Ovary (tissue), 10 donors: ENCODE measurements at places on chromosomes 7 and 10.

DNA sequence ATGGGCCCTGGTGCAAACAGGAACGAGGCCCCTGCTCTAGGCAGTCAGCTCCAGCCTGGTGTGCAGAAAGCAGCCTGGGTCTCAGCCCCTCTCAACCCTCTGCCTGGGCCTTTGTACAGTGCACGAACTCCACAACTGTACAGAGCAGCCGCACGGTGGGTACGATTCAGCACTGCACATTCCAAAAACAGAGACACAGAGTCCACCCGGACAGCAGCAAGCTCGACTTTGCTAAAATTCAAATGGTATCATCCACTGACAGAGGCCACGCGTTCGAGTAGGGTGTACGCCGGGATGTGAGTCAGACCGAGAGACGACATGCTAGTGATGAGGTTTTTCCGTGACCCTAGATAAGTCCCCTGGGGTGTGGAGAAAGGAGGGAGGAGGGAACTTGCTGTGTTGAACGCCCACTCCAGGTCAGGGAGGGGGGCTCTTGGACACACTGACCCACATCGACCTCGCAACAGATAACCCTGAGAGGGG, 65.6 kb upstream of the PDGFA start:
- DNase-seq, result no peak

DNA sequence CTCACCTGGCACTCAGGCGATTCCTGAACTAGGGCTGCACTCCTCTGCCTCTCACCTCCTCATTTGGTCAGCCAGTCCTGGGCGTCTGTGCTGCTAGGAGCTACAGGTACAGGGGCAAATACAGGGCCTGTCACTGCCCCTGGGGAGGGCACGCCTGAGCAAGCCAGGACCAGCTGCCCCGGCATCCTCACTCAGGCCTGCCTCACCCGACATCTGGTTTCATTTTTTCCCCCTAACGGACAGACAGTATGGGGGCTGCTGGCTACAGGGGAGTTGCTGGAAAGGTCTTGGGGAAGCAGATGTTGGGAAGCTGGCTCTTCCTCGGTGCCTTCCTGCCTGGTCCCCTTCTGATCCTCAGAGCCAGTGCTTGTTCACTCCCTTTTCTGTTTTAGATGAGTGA, 77.3 kb upstream of the PPIF start:
- no peak for DNase-seq

GRCh38 chr10:129404091-129404490, 63.0 kb upstream of the MGMT start:
- no peak for DNase-seq

- no peak for DNase-seq
These were observed 64.6 kb downstream of the FAM185A start for GRCh38 chr7:102813191-102814024.

DNA sequence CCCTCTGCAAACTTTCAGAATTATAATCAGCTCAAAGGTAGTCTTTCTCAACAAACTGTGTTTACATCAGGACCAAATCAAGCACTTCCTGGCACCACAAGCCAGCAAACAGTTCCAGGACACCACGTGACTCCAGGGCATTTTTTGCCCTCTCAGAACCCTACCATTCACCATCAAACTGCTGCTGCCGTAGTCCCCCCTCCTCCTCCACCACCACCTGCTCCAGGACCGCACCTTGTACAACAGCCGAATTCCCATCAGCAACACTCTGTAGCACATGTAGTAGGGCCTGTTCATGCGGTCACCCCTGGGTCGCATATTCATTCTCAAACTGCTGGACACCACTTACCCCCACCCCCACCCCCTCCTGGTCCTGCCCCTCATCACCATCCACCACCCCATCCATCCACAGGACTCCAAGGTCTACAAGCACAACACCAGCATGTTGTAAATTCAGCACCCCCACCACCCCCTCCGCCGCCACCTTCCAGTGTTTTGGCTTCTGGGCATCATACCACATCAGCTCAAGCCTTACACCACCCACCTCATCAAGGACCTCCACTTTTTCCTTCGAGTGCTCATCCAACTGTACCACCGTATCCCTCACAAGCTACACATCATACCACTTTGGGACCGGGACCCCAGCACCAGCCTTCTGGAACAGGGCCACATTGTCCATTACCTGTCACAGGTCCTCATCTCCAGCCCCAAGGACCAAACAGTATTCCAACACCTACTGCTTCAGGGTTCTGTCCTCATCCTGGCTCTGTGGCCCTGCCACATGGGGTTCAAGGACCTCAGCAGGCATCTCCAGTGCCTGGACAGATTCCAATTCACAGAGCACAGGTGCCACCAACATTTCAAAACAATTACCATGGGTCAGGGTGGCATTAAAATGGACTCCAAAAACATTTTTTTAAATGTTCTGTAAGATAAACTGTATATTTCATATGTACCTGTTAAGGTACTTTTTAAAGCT, 98.7 kb downstream of the KMT2E start:
- no peak for DNase-seq

GRCh38 chr7:93817004-93817403, 73.5 kb downstream of the TFPI2 start:
- no peak for DNase-seq

DNA sequence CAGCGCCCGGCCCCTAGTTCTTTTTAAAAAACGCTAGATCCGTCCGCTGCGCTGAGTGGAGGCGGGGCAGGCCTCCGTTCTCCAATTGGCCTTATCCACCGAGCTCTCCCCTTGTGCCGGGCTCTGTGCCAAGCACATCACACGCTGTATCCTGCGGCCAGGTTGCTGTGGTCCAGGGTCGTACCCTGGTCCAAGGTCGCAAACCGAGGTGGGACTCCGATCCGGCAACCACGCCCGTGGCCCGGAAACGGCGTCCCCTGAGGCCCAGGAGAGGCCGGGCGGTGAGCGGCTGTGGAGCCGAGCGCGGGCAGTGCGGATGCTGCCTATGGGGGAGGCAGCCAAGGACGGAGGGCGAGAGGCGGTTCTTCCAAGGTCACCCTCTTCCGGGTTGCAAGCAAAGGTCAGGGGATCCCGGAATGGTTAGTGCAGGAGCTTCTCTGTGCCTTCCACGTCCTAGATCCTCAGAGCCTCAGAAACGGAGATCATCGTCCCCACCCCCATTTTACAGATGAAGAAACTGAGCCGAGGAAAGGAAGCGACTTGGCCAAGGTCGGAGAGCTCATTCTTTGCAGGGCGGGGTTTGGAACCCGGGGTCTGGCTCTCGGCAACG, 72.4 kb upstream of the LRRC4 start:
- DNase-seq, result peak; percentile 61

DNA sequence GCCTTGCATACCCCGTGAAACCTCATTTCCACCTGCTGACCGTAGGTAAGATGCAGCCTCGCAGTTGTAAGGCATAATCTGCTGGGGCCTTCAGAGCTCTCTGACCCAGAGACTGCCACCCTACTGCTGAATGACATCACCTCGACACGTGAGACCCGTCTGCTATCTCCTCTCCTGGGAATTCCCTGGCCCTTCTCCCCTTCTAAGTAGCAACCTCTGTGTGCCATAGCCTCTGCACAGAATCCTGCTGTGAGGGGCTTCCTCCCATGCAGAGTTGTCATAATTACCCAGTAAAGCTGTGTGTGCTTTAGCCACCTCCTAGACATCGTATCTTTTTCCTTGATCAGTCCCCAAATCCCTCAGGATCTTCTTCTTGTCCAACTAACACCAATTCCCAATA, 106.7 kb downstream of the CACNB2 start:
- no peak for DNase-seq

GRCh38 chr10:49448924-49449323, 53.0 kb upstream of the DRGX start:
- DNase-seq, result no peak

GRCh38 chr10:61124756-61125530, 181.0 kb upstream of the RHOBTB1 start:
- no peak for DNase-seq

- no peak for DNase-seq
These were observed 76.7 kb downstream of the CALD1 start for GRCh38 chr7:134856091-134856490.

DNA sequence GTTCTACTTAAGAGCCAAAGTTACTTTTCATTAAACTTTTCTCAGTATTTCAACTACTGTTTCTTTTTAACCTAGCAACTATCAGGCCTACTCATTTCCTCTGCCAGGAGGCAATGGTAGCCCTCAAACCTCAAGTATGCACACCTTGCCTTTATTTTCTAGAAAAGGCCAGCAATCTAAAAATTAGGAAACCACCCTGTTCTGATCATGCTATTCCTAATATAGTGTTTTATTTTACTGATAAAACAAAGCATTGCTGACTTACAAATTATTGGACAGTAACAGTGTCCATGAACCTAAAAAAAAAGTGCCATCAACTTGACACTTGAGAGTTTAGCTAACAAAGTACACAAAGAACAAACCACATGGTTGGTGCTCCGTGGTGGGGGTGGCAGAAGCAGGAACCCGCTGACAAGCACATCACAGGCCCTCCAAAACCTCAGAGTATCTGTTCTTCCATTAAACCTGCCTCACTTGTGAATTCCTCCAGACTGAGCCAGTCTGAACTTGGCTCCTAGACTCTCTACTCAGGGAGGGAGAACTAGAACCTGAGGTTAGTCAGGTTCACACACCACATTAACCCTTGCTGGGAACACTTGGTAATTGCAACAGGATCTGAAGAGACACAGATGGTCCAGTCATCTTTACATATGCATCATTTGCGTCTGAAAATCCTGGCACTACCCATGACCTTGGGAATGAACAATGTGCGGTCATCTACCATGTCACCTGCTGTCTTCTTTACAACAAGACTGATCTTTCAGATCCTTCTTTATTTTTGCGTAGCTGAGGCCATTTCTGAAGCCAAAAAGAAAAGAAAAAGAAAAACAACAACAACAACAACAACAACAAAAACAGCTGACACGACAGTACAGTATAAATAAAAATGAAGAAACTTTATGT, 31.9 kb downstream of the PIP4K2A start:
- no peak for DNase-seq

DNA sequence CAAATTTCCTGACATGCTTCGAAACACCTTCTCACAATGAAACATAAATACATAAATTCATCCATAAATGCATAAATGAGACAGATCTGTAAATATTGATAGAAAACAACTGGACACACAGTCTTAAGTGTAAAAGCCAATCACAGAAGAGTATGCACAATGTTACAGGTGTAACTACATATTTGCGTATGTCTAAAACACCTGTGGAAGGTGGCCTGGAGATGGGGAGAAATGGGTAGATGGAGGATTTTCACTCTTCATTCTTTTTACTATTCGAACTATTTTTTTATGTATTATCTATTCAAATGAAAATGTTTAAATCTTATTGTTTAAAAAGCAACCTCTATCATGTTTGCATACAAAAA, 860 bp downstream of the IQUB start:
- DNase-seq, result no peak

DNA sequence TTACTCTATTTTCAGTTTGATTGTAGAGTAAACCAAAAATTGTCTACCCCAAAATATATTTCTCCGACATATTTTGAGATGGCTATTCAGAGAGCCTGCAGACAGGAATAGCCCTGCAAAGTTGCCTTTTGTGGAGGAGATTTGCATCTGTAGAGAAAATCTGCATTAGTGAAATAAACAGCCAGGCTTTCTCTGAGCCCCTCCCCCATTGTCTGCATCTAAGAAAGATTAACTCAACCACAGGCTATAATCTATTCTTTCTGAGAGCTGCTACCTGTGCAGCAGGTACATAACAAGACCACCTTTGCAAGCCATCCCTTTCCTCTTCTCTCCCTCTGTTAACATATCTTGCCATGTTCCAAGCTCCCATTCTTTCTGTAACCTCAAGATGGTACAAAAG, 1034.2 kb downstream of the SORCS3 start:
- no peak for DNase-seq

DNA sequence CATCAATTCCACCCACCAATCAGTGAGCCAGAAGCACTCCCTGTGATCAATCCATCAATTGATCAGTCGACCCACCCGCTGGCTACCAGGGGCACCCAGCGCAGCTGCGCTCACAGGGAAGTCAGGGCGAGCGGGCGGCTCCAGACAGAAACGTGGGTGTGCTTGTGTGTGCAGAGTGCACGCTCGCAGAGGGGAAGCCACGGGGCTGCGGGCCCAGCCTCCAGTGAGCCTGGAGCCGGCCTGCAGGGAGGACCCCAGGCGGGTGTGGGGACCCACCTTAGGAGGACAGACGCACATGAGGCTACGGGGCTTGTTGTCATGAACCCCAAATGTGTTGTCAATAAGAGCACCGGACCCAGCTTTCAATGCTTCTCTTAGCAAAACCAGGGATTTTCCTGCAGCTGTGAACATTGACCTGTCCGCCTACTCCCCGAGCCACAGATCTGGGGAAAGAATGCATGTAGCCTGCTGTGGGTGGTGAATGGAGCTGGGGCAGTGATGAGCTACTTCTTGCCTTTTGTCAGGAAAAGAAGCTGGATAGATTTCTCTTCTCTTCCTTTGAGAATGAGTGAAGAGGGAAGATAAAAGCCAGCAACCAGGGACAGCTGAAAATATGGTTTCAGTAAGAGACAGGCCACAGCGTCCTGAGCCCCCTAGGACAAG, 497.8 kb downstream of the DNAJB6 start:
- DNase-seq, result no peak

- DNase-seq, result no peak
These were observed 217.7 kb downstream of the ABCA13 start for GRCh38 chr7:48388911-48389310.
